ENCODE measurements at places on chromosomes 6 and 20. TPM values are rescaled to one million over a fixed set of nuclear protein-coding genes. Genes with fewer than 3 reads are reported as not detected.

Gene CST4
- total RNA-seq: not detected

Gene VEGFA
- 53.8 TPM for total RNA-seq

Gene TBXT
- total RNA-seq: not detected

Gene DEFB132
- total RNA-seq: not detected

Gene SLC52A3
- total RNA-seq: not detected

Gene FHL5
- total RNA-seq: not detected

Gene PNLDC1
- total RNA-seq: not detected

Gene ZSCAN23
- 1.5 TPM for total RNA-seq

Gene IPCEF1
- not detected for total RNA-seq

Gene SLC22A1
- under 0.01 TPM for total RNA-seq

Gene WFDC2
- total RNA-seq: not detected

Gene PTCRA
- not detected for total RNA-seq

Gene ZNF512B
- total RNA-seq: 8.2 TPM
